Skin of body (tissue), 3 donors: ENCODE measurements at places on chromosomes 5 and 9.

DNA sequence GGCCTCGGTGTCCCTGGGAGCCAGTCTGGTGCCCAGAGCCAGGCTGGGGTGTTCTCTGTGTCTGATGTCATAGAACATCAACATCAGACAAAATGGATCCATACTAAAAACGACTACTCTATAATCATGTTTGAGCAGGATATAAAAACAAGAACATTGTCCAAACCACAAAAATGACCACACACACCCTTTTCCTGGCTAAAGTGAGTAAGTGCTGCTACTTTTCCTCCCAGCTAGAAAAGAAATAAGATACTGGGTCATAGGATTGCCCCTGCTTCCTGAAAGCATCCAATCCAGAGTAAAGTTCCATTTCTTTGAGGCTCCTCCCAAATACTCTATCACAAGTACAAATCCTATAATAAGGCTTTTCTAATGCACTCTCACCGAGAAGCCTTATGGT lies 19.7 kb upstream of the TRAF1 start:
- DNase-seq, result no peak

- no peak for DNase-seq
Observed at GRCh38 chr5:79508354-79508753, 5.6 kb downstream of the HOMER1 start.

DNA sequence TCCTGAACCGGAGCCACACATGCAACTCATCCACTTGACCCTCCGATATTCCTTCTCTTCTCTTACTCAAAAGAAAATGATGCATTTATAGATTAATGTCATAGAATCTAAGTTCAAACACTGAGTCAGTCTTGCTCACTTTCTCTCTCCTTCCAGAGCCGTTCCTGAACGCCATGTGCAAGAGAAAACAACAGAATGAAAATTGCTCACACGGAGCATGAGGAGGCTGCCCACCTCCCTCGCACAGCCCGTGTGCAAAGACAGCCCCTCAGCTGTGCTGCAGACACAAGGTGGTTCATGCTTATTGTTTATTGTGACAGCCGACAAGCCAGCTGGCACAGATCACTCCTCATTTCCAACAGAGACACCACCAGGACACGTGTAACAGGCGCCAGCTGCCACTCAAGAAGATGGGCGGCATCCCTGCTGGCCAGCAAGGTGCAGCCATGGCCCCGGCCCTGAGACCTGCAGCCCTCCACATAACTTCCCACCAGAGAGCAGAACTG lies 290.8 kb downstream of the GLIS3 start:
- no peak for DNase-seq

GRCh38 chr9:128895556-128895955 lies 13.6 kb downstream of the LRRC8A start:
- no peak for DNase-seq

DNA sequence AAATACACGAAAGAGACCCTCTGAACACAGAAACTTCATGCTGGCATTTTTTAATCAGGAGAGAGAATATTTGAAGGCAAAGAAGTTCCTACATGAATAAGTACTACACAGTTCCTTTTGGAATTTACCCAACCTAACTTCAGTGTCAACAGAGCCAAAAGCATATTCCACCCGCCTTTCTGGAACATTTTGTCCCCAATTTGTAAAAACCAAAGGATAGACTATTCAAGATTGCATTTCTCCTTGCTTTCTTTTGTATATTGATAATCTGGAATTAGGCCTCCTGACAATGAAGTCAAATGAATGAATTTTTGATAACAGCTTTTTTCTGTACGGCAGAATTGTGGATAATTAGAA lies 39.4 kb upstream of the TRAF1 start:
- DNase-seq, result no peak

- no peak for DNase-seq
Observed at GRCh38 chr5:5105531-5105930, 34.6 kb upstream of the ADAMTS16 start.

- DNase-seq, result no peak
Observed at GRCh38 chr9:135339378-135339973, 140.1 kb upstream of the PPP1R26 start.

DNA sequence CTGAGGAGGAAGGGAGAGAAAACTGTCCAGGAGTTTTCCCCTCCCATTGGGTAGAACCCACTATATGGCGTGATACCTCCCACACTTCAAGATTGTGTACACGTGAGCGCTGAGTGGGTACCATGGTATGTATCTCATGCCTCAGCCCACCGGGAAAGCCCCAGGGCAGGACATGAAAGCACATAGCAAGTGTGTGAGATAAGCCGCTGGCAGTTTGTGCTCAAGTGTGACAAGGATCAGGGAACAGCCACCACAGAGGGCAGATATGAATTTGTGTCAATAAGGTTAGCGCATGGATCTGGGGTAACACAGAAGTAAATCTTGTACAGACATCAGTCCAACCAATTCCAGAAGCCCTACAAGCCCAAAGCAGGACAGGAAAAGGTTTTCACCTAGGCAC lies 42.6 kb upstream of the NAA35 start:
- DNase-seq, result no peak

DNA sequence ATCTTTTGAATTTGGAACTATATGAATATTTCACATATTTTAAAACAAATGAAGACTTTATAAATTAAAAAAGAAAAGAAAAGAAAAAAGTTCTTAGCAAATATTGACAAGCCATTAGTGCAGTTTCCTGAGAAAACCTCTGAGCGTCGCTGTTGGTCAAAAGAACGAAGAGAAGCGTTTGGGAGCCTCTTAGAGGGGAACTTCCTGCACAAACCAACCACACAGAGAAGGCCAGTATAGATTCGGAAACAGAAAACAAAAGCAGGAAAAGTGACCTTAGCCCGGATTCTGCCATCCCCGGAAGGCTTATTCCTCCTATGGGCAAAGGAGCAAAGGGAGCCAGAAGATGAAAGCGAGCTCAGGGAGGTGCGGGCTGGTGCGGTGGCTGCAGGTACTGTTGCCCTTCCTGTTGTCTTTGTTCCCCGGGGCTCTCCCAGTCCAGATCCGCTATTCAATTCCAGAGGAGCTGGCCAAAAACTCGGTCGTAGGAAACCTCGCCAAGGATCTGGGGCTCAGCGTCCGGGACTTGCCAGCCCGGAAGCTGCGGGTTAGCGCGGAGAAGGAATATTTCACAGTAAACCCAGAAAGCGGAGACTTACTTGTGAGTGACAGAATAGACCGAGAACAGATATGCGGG lies at the start of gene PCDHGB2:
Gene PCDHGB2 (plus strand): TSS at position 205 of the 637 bp plus-strand sequence. CDS start 142 bp downstream, at position 347.
- DNase-seq, result no peak

DNA sequence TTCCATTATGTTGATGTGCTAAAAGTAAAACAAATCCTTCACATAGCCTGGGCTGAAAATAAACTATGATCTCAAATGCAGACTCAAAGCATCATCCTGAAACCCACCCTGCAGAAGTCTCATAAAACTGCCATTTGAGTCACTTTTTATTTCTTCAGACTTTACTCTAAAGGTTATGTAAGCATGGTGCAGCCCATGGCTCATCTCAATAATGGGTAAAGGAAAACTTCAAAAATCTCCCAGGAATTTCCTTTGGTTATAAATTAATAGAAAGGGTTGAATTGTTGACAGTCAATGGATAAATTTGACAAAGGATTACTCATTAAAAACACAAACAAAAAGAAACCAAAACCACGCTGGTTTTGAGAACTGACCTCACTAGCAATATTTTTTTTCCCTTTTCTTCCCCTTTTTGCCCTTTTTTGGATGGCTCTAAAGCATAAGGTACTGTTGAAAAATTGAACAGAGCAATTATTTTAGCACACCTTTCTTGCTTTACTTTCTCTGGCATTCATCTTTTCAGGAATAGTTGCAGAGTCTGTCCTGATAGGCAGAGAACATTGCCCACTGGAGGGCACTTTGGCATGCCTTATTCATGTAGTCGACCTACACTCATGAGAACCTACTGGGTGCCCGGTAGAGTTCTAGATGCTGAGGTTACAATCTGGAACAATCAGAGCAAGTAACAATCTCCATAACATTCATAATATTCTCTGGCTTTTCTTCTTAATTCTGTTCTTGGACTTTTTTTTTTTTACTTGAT lies 191.4 kb downstream of the TMEM167A start:
- DNase-seq, result no peak
